CD4-positive, alpha-beta T cell (primary cell): ENCODE measurements at places on chromosomes 16 and 17.
A peak's percentile ranks its signal among the peaks of the same experiment; 100 is the strongest.

DNA sequence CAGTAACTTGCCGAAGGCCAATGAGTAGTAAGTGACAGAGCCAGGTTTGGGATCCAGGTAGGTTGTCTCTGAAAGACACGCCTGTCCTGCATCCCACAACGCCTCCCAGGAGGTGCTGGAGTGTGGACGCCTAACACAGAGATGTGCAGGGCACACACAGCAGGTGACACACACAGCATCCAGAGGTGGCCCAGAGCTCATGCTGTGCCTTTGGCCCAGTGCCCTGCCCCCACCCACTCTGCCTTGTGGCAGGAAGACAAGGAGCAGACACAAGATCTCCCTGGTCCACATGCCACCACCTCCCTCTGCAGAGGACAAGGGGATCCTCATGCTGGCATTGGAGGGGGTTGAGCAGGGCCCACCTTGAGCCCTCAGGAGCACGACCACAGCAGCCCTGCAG is 14.7 kb upstream of the STH start:
- no peak for DNase-seq

GRCh38 chr16:50593410-50594150 is 45.4 kb downstream of the NKD1 start:
- DNase-seq: no peak

DNA sequence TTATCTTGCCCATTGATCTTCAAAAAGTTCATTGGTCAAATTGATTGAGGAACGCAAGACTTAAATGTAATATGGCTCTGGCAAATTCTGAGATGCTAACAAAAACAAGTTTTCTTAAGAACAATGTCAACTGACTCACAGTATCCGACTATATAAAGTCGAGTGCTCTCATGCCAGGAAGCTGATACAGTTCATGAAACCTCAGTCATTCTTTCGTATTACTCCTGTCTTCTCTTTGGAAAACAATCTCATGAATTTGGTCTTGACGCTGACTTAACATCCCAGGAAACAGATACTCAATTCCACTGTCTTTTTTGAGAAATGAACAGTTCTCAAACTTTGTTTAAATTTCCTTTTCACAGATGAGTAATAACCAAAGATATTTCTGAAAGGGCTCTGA is 704.9 kb downstream of the MAF start:
- no peak for DNase-seq

DNA sequence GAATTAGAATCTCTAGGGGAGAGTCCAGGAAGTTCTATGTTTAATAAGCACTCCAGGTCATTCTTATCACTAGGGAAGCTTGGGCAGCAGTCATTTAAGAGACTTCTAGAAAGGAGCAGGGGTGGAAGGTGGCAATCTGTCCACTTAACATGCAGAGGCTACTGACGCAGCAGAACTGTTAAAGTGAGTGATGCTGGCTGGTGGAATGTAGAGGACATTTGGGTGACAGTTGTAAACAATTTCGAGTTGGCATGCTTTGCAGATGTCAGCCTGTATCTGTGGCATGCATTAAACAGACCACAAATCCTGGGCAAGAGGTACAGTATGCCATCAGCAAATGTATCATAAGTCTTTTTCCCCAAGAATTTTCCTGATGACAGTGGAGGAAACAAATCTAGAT is 40.5 kb upstream of the HS3ST3A1 start:
- no peak for DNase-seq

DNA sequence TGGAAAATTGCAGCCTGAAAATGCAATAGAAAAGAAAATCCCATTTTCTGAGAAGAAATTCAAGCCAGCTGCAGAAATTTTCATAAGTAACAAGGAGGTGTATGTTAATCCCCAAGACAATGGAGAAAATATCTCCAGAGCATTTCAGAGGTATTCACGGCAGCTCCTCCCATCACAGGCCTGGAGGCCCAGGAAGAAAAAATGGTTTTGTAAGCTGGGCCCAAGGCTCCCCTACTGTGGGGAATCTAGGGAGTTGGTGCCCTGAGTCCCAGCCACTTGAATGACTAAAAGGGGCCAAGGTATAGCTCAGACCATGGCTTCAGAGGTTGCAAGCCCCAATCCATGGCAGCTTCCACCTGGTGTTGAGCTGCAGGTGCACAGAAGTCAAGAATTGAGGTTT is 93.3 kb upstream of the ZNF267 start:
- DNase-seq: no peak

- no peak for DNase-seq
Measured at GRCh38 chr16:67539691-67540635, 11.3 kb downstream of the RIPOR1 start.

- no peak for DNase-seq
Measured at GRCh38 chr16:80954985-80955384, 51.7 kb downstream of the CMC2 start.

GRCh38 chr17:71067669-71068407 is 898.5 kb downstream of the KCNJ2 start:
- DNase-seq: no peak

- DNase-seq: no peak
Measured at GRCh38 chr17:77304051-77304745, 163.4 kb downstream of the SEC14L1 start.

DNA sequence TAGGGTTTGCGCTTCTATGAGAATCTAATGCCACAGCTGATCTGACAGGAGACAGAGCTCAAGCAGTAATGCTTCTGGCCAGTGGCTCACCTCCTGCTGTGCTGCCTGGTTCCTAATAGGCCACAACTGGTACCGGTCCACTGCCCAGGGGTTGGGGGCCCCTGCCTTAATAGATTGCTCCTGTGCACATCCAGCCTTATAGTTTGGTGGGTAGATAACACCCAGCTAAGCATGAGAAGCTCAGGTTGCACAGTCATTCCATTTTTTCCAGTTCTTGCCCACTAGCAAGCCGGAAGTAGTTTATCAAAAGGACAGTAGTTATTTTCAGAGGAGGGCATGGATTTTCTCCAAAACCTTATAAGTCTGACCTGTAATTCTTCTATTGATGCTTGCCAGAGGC is 7.6 kb downstream of the KRTAP1-5 start:
- DNase-seq: no peak

GRCh38 chr16:4081047-4081446 is 35.2 kb downstream of the ADCY9 start:
- DNase-seq: no peak

DNA sequence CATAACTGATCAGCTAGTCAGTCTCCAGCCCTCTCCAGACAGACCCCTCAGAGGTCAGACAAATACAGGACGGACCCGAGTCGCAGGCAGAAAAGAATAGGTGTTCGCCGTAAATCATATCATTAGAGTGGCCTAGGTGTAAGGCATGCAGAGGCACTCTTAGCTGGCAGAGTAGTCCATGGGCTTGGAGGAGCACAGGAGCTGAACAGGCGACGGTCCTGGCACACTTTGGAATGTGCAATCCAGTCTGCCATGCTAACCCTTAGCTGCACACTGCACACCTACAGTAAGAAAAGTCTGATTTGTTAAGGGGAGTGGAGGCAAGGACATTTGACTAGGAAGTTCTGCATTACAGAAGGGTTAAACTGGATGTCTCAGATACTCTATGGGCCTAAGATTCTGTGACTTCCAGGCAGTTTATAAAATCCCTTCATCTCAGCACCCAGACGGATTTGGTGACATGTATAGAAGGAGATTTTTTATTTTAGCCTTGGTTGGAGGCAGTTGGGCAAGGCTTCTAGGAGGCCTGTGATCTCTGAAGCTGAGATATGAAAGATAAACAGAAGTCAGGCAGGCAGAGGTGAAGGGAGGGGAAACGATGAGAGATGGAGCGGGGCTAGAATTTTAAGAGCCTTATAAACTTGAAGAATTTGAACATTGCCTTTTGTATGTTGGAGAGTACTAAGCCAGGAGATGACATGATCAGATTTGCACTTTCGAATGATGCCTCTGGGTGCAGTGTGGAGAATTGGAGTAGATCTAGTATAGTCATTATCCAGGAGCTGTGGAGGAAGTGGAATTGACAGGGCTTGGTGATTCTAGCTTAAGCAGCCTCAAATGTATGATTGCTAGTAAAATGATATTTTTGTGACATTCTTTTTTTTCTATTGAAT is 34.6 kb upstream of the SLC5A11 start:
- no peak for DNase-seq

GRCh38 chr16:57475711-57476339 is 10.5 kb downstream of the DOK4 start:
- DNase-seq: peak; percentile 68

- no peak for DNase-seq
Measured at GRCh38 chr16:12160815-12161550, 184.4 kb downstream of the SNX29 start.

GRCh38 chr16:30953511-30954124 is 3.9 kb upstream of the SETD1A start:
- peak; percentile 65 for DNase-seq

GRCh38 chr16:84410361-84411138 is 42.2 kb downstream of the ATP2C2 start:
- DNase-seq: no peak

- no peak for DNase-seq
Measured at GRCh38 chr17:79797492-79798298, 818 bp upstream of the CBX8 start.

- DNase-seq: no peak
Measured at GRCh38 chr16:5386989-5387388, 289.4 kb upstream of the EEF2KMT start.

GRCh38 chr17:44636562-44636961 is 19.7 kb upstream of the MEIOC start:
- no peak for DNase-seq

GRCh38 chr16:49023050-49023449 is 258.6 kb downstream of the CBLN1 start:
- DNase-seq: no peak

- DNase-seq: no peak
Measured at GRCh38 chr16:59864981-59865666, 1131.0 kb upstream of the GOT2 start.

DNA sequence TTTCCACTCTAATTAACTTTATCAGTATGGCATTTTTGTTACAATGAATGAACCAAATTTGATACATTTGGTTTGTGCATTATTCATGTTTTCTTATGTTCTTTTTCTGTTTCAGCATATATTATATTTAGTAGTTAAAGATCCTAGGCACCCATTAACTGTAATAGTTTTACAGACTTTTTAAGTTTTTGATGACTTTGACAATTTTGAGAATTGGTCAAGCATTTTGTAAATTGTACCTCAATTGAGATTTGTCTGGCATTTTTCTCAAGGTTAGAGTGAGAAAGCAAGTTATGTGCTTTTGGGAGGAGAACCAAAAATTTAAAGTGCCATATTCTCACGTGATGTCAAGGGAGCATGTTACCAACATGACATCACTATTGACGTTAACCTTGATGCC is 1019.2 kb downstream of the CDH11 start:
- no peak for DNase-seq

DNA sequence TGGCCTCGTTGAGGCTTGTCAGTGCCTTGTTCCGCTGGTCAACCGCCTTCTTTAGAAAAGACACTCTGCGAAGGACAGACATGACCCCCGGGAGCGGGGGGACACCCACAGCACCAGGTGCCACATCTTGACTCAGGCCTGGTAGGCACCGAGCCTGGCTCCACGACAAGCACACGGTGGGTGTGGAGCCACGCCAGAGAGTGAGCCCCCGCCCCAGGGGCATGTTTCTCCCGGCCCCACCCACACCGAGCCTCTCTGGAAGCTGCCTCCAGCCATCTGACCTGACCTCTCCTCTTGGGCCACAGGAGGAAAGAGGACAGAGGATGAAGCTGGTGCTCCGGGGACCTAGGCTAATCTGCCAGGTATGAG is 4.6 kb downstream of the FAAP100 start:
- DNase-seq: no peak

DNA sequence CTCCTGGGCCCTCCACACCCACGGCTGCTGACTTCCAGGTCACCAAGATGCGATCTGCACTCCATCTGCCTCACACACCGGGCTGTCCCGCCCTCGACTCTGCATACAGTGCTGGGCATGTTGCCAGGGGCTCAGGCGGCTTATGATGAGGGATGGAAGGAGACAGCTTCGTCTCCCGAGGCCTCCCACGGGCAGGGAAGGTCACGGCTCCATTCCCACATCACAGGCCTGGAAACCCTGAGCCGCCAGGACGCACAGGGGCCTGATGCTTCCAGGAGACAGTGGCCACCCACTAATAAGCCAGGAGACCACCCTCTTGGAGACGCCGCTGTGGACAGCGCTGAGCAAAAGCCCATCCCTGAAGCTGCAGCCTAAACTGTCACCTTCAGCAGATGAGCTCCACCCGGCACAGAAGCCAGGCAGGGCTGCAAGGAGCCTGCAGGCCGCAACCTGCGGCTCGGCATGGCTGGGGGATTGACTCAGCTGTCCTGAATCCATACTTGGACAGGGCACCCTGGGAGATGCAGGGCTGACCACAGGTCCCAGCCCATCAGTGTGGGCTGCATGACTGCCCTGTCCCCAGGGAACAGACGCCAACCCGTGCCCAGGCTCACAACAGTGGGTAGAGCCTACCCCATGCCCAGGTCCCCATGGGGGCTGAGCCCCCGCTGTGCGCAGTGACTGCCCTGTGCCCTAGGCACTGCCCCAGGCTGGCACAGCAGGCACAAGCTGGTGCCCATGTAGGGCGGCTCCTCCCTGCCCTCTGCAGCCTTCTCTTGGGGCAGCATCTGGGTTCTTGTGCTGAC is 34.4 kb downstream of the SLC7A5 start:
- DNase-seq: no peak

DNA sequence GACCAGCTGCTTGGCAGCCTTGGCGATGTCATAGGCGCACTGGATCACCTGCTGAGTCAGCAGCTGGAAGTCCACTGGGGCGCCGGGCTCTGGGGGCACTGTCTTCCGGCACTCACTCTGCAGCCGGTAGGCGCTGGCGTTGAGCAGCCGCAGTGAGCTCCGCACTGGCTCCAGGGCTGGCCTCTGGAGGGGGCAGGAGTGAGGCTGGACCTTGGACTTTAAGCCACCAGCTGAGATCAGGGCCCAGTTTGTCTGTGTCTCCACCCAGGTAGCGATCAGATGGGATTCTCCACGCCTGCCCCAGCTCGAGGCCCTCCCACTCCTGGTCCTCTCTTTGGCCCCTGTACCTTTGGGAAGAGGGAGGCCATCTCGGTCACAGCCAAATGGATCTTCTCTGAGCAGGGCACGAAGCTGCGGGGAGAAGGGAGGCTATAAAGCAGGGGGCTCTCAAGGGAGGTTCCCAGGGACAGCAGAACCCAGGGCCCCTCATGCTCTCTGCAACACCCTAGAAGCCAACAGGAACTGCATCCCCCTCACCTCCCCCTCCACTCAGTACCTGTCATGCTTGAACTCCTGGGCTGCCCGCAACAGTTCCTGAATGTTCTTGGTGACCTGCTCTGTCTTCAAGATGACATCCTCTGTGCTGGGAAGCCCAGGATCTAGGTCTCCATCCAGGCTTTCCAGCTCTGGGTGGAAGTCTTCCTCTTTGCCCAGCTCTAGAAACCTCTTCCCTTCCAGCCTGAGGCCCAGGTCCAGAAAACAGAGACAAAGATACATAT is 6.4 kb downstream of the TP53I13 start:
- DNase-seq: no peak
